ENCODE measurements at places on chromosomes 2 and 18.
A peak's percentile ranks its signal among the peaks of the same experiment; 100 is the strongest.

GRCh38 chr18:22223254-22223964 lies 54.0 kb downstream of the GATA6 start:
- peak; percentile 71 for DNase-seq

- peak; percentile 24 for DNase-seq
These were observed 41.8 kb downstream of the LDLRAD4 start for GRCh38 chr18:13260197-13260934.

DNA sequence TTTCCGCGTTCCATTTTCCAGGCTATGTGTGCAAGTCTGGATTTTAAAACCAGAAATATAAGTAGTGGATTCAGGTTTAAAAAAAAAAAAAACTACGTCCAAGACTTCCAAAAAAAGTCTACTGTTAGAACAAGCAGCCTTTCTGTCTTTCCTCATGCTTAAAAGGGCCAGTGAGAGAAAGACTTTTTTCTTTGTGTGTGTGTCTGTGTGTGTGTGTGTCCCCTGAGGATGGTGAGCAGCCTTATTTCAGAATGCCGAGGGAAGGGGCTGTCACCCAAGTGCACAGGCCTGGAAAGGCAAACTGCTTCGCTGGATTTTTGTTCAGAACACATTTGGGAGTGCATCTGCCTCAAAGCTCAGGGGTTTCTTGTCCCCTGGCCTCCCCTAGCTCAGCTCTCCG lies 98.8 kb downstream of the ZBTB7C start:
- no peak for DNase-seq

GRCh38 chr18:50143886-50144285 lies 51.1 kb downstream of the MYO5B start:
- no peak for DNase-seq

GRCh38 chr2:25197336-25198208 lies 29.2 kb upstream of the POMC start:
- peak; percentile 38 for DNase-seq

DNA sequence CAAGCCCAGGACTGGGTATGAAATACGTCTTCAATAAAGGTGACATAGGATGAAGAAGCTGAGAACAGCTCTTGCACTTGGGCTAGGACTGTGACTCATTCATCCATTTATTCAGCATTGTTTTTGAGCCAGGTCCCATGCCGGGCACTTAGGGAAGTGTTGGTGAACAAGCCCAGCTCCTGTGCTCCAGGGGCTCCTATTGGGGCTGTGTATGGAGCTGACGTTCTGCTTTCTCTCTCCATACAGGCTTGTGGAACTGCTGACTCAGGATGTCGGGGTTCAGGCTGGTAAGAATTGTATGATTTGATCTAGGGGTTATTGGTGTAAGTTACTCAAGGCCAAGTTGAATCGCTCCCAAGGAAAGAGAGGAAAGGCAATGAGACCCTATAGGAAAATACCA lies 24.0 kb downstream of the MYO7B start:
- no peak for DNase-seq
